A549 treated with DMSO at 1 μM for 4 hours (cell line): ENCODE measurements at places on chromosomes 2 and 18. TPM values are rescaled to one million over a fixed set of nuclear protein-coding genes. Genes with fewer than 3 reads are reported as not detected.

The ID2 gene
- total RNA-seq, result 68.3 to 140 TPM (median 107 TPM) in 5 replicates

The ASAP2 gene
- total RNA-seq, result 30.9 to 47.4 TPM (median 39.9 TPM) in 5 replicates

The CHST10 gene
- 15.8 to 18.2 TPM (median 17.2 TPM) in 5 replicates for total RNA-seq

The PCARE gene
- not detected in 5 replicates for total RNA-seq

The CD8B2 gene
- not detected in 5 replicates for total RNA-seq

The FAM237A gene
- not detected in 5 replicates for total RNA-seq

The MAL gene
- total RNA-seq, result 0.16 to 0.23 TPM in 2 of 5 replicates, not detected in the others

The SIX3 gene
- 0.17 to 0.45 TPM (median 0.34 TPM) in 5 replicates for total RNA-seq

The HPCAL1 gene
- 87.0 to 129 TPM (median 114 TPM) in 5 replicates for total RNA-seq

The ERCC3 gene
- total RNA-seq, result 47.5 to 51.9 TPM (median 48.9 TPM) in 5 replicates

The METTL8 gene
- total RNA-seq, result 23.9 to 35.3 TPM (median 30.8 TPM) in 5 replicates

The NT5DC4 gene
- total RNA-seq, result not detected in 5 replicates

The ZC3H6 gene
- 0.34 to 0.53 TPM (median 0.52 TPM) in 5 replicates for total RNA-seq

The FBXO41 gene
- total RNA-seq, result 4.4 to 6.1 TPM (median 5.3 TPM) in 5 replicates

The RPRM gene
- total RNA-seq, result not detected in 5 replicates

The KIAA2012 gene
- not detected in 5 replicates for total RNA-seq

The VAMP8 gene
- 12.9 to 20.2 TPM (median 16.3 TPM) in 5 replicates for total RNA-seq

The ARHGEF4 gene
- total RNA-seq, result 6.3 to 7.7 TPM (median 6.8 TPM) in 5 replicates

The TLX2 gene
- total RNA-seq, result 0.14 to 0.43 TPM (median 0.25 TPM) in 5 replicates

The CACNB4 gene
- total RNA-seq, result 0.10 to 0.20 TPM (median 0.11 TPM) in 5 replicates

The SNED1 gene
- total RNA-seq, result 0.38 to 0.65 TPM (median 0.48 TPM) in 5 replicates

The REEP1 gene
- total RNA-seq, result 0.53 to 1.1 TPM (median 0.83 TPM) in 5 replicates

The FHOD3 gene
- 2.3 to 2.8 TPM (median 2.4 TPM) in 5 replicates for total RNA-seq

The ZSCAN30 gene
- 0.58 to 1.4 TPM (median 0.86 TPM) in 5 replicates for total RNA-seq

The LYPD6B gene
- total RNA-seq, result not detected in 5 replicates

The ABCG8 gene
- not detected in 5 replicates for total RNA-seq

The FBXO36 gene
- total RNA-seq, result 1.1 to 2.3 TPM (median 1.4 TPM) in 5 replicates

The STK39 gene
- 15.2 to 21.5 TPM (median 16.6 TPM) in 5 replicates for total RNA-seq

The ABCA12 gene
- total RNA-seq, result 0.16 to 0.24 TPM (median 0.19 TPM) in 5 replicates

The IL36B gene
- 0.15 to 0.25 TPM (median 0.24 TPM) in 3 of 5 replicates, not detected in the others for total RNA-seq

The EMX1 gene
- total RNA-seq, result 0.07 to 0.38 TPM (median 0.10 TPM) in 4 of 5 replicates, not detected in the other
